Stimulated activated CD8-positive, alpha-beta memory T cell treated with anti-CD3 and anti-CD28 coated beads, Interleukin-7, amount 100 ng/mL, for 1 hour (primary cell): ENCODE measurements at places on chromosomes 12 and 14.
A peak's percentile ranks its signal among the peaks of the same experiment; 100 is the strongest.

DNA sequence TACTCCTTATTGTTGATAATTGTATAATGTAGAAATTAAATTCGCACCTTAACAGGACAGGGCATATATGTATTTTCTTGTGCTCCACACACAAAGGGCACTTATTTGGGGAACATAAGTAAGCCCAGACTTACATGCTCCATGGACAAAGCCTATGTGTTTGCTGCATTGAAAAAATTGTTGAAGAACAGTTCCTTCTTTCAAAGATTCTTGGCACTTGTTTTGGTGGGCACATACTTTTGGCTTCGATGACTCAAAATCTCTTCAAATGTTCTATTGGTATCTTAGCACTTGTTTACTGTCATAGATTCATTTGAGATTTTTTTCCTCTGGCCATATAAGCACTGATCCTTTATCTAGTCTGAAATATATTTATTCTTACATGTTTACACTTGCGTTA is 1.4 kb upstream of the MAP4K5 start:
- DNase-seq, result no peak

DNA sequence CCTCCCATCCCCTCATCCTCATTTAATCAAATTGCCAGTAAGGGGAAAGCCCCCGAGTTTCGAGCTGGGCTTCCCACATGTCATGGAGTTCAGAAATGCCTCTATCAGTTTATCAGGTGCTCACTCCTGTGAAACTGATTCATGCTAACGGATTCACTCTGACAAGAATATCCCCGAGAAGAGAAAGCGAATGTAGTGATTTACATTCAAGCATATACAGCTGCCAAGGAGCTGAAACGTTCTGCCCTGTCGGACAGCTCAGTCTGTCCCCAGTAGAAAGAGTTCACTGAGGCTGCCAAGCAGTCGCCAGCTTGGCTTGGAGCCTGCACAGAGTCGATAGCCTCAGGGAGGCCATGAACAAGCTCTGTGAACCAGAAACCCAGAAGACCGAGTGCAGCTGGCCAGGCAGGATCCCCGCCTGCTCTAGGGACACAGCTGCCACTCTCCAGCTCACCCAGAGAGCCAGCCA is 88.4 kb downstream of the TMCC3 start:
- DNase-seq, result no peak

- DNase-seq, result peak; percentile 43
These were observed at the start of gene ITGB7 for GRCh38 chr12:53207042-53207441. Gene ITGB7, minus strand, starts transcription at chr12:53207251. Its CDS starts 6,808 bp downstream, at chr12:53200443.

DNA sequence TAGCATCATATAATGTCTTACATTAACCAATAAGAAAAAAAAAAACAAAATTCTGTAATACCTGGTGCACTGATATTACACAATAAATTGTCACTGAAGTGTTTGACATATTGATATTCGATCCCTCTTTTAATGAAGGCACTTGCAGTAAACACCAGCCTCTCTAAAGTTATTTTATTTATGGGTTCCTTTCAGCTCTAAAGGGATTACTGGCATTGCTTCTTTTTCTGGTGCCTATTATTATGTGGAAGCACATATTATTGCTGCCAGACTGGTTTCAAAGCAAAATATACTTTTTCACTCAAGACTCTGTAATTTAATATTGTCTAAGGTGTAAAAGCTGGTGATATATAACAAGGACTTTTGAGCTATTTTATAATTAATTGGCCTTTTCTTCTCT is 1090.5 kb downstream of the TRHDE start:
- DNase-seq, result no peak

DNA sequence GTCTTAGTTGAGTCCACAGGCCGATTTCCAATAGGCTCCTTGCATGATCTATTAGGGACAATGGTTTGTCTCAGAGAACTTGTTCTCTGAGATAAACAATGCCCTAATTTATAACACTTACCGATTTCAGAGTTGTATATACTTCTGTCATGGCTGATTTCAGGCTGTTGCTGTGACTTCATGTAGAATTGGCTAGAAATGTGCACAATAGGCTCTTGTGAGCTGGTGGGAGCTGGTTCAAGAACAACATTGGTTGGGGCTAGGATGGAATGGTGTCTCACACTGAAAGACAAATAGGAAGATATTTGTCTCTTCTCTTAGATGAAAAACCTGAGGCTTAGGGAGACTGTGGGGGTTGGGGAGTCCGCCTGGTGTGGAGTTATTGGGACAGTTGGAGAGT is 6.7 kb upstream of the KRT86 start:
- no peak for DNase-seq

- DNase-seq, result no peak
These were observed 29.8 kb upstream of the PLBD1 start for GRCh38 chr12:14597480-14597879.

- no peak for DNase-seq
These were observed 9.6 kb downstream of the MMP14 start for GRCh38 chr14:22845821-22846625.

DNA sequence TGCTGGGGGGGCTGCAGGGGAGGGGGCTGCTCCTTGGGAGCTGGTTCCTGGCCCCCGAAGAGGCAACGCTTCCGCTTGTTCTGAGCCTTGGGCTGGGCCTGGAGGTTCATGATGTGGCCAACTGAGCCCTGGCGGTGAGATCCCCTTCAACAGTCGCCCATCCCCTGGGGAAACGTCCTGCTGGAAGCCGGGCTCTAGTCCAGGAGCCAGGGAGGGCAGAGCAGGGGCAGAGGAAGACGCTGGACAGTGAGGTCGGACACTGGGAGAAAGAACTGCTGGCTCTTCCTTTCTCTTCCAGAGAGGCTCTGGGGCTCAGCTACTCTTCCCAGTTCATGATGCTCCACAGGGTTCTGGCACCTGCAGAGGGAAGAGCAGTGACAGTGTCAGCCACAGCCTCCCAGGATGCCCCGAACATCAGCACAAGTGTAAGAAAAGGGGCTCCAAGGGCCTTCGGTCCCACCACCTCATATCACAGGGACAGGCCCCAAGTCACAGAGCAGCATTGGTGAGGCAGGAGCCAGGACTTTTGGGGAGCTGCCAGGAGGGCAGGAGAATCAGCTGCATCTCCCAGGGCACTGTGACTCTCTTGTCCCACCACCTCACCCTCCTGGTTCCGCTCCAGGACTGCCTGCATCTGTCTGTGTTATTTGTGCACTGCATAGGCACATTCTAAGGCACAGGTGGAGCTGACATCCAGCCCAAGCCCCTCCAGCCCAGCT is 25.9 kb upstream of the PNMA1 start:
- DNase-seq, result no peak

DNA sequence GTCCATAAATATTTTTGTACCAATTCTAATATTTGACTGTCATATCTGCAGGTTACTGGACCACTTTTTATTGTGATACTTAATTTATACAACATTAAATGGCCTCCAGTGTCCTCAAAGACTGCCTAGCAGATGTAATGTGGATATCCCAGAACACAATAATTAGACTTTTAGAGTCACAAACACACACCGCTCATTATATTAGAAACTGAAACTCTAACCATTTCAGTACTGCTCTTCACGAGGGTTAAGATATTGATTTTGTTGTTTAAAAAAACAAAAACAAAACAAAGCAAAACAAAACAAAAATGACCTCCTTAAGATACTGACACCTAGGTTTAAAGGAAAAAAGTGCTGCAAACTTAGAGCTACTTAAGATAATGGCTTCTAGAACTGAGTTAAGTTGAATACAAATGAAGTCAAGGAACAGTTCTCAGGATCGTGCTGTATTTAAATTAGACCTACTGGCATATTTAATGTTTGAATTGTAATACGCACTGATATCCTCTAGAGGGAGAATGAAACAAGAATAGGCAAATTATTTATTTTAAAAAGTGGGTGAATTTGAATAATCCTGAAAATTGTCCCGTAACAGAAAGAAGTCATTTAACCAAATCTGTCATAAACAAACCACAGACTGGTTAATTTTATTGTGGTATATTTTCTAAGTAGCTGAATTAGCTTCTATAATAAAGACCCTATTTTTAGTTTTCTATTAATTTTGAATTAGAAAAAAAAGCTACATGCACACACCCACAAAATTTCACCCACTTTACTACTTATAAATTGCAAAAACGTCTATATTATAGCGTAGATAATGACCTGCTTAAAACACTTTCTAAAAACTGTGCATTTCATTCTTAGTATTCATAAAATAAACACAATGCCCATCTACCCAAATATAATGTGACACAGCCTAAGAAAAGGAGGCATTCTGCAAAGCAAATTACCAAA is 395.2 kb upstream of the DCN start:
- DNase-seq, result no peak

DNA sequence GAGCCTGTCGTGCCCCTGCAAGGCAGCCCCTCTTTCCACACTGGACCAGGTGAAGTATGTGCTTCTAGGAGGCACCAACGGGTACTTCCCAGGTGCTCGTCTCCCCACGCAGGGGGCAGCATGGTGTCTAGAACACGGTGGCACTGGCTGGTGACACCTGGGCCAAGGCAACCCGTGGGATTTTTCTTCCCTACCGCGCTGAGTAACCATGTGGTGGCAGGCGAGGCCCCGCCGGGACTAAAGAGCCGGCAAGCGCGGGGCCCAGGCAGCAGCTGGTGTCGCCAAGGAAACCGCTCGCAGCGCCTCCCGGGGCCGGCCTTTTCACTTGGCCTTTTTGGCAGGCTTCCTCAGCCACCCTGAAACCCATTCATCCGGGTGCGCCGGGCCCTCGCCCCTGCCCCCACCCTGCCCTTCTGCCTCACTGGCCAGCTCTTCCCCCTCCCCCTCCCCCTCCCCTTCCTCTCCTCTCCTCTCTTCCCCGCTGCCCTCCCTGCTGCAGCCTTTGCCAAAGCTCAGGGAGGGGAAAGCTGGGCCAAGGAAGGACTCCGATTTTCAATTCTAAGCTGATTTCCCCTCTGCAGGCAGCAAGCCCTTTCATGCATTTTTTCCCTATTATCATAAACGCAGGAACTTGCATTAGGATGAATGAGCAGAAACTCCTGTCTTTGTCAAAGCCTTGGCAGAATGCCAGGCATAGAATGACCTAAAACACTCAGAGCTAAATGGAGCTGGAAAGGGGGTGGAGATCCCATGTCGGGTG is 81.2 kb downstream of the IRF2BPL start:
- peak; percentile 45 for DNase-seq

DNA sequence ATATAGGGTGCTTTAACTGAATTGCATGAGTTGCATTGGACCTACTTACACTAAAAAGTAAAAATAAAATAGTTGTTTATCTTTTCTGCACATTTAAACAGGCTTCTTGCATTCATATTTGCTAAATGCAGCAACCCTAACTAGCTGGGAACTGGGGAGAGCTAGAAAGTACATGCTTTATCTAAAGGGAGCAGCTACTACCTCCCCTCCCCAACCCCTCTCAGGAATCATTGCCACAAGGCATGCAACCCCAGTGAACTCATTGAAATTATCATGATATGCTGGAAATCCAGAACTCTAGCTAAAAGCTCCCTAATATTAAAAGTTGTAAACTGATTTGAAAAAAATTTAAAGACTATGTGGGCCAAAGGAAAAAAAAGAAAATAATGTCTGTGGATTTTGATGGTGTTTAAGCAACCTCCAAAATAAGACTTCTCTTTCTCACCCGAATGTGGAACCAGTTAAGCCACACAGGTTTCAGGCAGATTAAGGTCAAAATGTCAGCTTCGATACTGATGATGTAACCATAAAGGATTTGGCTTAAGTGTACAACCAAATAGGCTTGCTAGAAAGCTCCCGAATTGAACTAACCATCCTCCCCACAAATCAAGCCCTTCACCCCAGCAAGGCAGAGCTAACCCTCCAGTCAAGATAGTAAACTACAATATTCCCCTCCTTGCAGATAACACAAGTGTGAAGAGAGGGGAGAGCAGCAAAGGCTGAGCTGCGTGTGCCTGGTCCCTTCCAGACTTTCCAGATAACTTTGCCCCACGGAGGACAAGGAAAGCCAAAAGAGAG is 13.8 kb upstream of the POC1B start:
- no peak for DNase-seq

DNA sequence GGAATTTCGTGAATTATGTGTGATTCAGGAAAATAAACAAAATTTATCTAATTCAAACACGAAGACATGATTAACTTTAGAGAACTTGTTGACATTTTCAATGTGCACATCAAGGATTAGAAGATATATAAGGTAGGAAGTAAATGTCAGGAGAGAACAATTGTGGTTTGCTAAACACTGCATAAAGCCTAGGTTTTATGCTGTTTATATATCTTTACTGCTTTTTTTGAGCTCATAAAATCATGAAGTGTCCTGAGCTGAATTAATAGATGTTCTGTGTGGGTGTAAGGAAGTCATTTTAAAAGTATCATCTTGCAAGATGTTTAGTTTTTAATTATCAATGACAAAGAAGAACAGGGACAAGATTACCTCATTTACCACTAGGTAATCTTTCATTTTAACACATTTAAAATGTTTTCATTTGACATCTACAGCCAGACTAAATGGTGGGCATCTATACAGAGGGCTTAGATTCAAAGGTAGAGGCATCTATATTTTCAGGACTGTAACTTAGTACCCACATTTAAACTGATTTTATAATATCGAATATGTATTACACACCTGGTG is 382.8 kb downstream of the ADAMTS20 start:
- DNase-seq, result no peak

GRCh38 chr14:105069871-105070759 is 4.9 kb upstream of the GPR132 start:
- DNase-seq, result no peak

- DNase-seq, result no peak
These were observed 11.7 kb upstream of the ITGB7 start for GRCh38 chr12:53218551-53219291.

DNA sequence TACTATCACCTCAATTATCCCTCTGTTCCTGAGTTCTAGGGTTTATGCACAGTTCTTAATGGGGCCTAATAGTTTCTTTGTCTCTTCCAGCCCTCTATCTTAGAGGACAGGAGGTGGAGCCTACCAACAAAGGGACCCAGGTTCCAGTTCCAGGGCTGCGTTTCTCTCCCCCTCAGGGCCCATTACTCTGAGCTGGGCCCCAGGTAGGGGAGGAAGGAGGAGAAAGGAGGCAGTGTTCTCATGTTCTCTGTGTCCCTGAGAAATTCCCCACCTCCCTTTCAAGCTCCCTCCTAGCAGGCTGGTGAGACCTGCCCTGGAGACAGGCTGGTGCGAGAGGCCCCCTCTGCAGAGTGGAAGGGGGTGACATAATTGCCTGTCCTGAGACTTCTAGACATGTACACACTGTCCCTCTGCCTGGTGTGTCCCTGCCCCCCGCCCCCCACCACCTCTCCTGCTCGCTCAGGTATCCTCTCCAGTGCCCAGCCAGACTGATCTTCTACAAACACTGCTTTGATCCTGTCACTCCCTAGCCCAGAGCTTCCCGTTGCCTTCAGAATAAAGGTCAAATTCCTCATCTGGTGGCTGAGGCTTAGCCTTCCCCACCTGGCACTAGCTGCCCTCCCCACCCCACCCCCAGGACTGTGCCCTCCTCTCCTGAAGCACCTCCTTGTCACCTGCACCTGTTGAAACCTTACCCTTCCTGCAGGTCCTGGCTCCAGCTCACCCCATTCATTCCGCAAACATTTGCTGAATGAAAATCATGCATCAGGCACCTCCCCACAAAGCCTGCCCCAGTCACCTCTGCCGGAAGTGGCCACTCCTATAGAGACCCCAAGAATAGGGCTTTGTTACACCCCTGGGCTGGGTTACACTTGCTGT is 21.1 kb upstream of the KRT8 start:
- DNase-seq, result no peak

DNA sequence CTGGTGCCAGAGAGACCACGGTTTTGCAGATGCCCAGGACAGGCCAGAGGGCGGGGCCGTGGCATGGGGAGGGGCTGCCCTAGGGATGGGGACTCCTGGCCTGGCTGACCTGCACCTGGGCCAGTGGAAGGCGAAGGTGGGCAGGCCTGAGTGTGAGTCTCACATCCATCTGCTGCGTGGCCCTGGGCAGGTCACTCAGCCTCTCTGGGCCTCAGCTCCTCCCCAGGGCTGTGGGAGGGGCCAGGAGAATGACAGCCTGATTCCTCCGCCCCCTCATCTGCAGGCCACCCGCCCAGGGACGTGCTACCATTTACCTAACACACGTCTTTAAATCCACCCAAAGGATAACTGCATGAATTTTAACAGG is 90.9 kb downstream of the GALNT9 start:
- DNase-seq, result no peak
